Stimulated activated CD4-positive, alpha-beta T cell treated with anti-CD3 and anti-CD28 coated beads, Interleukin-1b, Interleukin-23, amount 100 ng/mL, for 1 hour (primary cell): ENCODE measurements at places on chromosomes 3 and 15.

GRCh38 chr3:142680710-142681109, 43.1 kb upstream of the TRPC1 start:
- no peak for DNase-seq

DNA sequence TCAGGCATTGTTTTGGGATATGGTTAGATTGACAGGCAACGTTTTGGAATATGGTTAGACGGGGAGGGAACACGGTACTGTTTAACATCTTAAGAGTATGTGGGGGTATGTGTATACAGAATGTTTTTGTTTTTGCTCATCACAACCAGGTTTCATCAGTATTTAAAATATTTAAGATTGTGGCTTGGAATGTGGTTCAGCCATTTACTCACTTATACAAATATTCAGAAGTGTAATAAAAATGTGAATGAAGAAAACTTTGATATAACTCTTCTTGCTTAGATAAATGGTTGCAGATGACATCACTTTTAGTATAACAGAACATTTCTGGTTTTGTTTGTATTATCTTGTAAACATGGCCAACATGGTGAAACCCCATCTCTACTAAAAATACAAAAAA, 3.9 kb upstream of the PAK2 start:
- DNase-seq: no peak

GRCh38 chr3:50430191-50430590, 70.9 kb upstream of the TMEM115 start:
- no peak for DNase-seq

DNA sequence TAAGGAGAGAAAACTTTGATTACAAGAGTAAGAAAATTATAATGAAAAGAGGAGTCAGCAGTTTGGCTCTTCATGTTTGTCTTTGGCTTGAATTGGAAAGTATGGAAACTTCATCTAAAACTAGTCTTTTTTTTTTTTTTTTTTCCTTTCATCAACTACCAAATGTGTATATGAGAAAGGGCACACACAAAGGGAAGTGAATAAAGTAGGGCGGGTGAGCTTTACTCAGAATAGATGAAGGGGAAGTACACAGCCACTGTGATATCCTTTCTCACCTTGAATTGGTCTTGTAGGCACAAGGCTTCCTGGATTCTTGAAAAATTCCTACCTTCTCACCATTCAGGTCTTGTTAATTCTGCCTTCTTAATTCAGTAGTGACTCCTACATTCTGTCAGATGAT, 652.3 kb upstream of the KCNMB2 start:
- no peak for DNase-seq

- no peak for DNase-seq
Measured at GRCh38 chr3:162274070-162274469, 777.5 kb downstream of the OTOL1 start.

DNA sequence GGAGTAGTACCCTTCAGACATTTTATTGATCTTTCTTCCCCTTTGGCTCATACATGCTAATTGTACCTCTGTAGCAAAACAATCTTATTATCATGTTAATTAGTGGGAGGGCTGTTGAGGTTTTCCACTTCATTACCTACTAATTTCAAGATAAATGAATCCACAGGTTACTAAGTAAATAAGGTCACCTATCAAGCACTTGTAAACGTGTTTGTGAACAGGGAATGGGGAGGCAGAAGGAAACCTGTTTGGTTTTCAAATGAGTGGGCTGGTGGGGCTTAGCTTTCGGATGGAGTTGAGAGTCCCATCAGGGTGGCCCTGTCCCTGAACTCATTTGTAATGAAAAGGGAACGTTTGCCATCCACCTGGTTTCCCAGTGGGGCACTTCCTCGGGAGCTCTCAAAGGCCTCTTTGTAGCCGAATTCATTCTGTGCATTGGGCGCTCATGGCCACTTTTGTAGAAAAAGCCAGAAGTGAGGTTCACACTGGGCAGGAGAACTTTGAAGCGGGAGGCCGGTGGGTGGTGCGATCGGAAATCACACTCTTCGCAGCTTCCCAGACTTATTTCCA, 419.8 kb upstream of the NR2F2 start:
- DNase-seq: no peak

DNA sequence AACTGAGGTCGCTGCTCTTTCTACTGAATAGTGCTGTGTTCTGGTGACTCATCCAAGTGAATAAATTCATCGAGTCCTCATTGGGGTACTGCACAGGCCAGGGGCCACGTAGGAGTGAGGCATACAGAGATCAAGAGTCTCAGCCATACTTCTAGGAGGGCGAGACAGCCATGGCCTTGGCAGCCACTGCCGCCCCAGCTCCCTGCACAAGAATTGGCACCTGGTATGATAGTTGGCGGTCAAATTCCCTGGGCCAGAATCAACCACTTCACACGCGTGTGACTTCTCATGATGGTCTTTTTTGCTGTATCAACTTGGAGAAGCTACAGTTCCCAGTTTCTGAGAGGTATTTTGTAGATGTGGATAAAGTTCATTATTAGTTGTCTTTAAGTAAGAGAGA, 161.6 kb downstream of the OSBPL10 start:
- DNase-seq: no peak

DNA sequence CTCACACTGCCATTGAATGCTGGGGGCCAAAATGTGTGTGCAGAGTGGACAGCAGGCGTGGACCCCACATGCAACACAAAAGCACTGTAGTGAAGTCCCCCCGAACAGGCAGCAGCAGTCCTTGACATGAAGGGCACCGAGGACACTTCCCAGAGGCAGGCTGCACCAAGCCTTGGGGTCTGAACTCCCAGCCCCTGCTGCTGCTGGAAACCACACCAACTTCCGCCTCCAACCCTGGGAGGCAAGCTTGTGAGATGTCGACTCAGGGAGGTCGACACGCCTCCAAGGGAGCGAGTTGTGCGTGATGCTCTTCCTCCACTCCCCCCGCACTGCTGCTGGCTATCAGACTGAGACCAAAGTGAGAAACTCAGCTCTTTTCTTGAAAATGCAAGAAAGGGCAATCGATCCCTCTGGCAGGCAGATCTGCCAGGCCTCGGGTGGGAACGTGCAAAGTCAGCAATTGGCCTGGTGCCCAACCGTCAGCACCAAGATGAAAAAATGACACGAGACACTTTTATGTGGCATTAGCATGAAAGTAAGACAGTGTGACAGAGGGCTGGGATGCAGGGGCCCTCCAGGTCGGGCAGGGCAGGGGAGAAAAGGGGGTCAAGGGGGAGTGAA, 43.6 kb downstream of the WHAMM start:
- no peak for DNase-seq

DNA sequence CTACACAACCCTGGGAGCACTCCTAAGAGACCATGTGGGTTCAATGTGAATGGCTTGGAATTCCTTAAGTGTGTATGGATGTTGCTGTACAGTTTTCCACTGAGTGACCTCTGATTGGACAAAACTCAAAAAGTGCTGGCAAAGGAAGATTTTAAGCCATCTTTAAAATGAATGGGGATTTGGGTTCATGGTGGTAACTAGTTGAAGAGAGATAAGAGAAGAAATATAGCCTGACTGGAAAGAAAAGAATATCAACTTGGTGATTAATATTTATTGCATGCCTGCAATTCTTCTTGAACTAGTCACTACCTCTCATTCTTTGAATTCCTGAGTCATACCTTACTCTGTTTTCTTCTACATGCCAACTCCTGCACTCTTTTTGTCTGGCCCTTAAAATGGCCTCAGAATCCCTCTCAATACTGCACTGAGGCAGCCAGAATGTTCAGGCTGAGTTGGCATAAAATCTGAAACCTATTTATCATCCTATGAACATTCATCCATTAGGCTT, 124.7 kb downstream of the RPL22L1 start:
- DNase-seq: no peak

GRCh38 chr15:71049706-71050422, 65.4 kb upstream of the THSD4 start:
- no peak for DNase-seq

DNA sequence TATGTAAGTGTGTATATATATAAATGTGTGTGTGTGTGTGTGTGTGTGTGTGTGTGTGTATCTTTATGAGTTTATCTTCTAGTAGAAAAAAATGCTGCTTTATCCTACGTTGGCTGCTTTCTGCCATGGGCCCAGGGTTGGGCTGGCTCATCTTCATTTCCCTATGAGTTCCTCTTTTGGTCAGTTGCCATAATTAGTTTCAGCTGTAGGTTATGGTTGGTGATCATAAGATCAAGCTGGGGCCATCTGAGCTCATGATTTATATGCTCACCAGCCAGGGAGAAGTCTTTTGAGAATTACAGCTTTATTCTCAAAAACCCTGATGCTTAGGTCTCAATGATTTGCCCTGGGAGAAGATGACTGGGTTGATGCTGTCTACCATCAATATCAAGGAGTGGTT, 775.8 kb upstream of the ARPP21 start:
- DNase-seq: no peak

GRCh38 chr3:152385761-152386160, 117.0 kb downstream of the MBNL1 start:
- no peak for DNase-seq

GRCh38 chr15:65695081-65695480, 73.3 kb downstream of the SLC24A1 start:
- DNase-seq: no peak

DNA sequence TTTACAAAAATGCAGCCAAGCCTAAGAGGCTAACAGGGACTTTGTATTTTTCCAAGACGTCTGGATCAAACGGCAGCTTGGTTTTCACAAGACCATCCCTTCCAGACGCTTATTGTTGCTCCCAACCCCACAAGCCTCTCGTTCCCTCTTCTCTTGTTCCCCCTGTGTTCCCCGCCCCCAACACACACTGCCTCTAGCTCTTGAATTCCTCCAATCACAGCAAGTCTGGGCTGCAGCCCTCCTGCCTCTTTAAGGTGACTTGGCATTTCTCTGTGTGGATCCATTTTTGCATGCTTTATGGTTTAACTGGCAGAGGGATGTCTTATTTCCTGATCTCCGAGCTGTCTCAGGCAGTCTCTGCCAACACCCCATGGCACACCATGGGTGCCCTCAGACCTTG, 182.2 kb downstream of the ABHD5 start:
- DNase-seq: no peak

DNA sequence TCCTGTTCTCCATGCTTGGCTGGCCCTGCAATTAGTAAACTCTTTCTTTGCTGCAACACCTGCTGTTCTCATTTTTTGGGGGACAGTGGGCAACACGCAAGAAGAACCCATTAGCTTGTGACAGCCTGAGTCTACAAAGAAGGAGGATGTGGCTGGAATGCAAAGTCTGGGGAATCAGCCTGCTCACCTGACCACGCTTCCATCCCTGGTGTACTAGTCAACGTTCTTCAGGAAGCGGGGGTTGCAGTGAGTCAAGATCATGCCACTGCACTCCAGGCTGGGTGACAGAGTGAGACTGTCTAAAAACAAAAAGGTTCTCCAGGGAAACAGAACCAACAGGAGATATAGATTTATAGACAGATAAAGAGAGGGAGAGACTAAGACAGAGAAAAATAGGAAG, 27.7 kb upstream of the KBTBD12 start:
- no peak for DNase-seq

- DNase-seq: no peak
Measured at GRCh38 chr3:187041362-187042307, 97.7 kb downstream of the RPL39L start.

- DNase-seq: no peak
Measured at GRCh38 chr3:122032531-122032930, 10.5 kb upstream of the ILDR1 start.

GRCh38 chr3:114762144-114762543, 384.9 kb downstream of the ZBTB20 start:
- DNase-seq: no peak

- no peak for DNase-seq
Measured at GRCh38 chr3:189911001-189911400, 209.7 kb downstream of the P3H2 start.

GRCh38 chr15:71761649-71762048, 48.7 kb upstream of the NR2E3 start:
- DNase-seq: no peak

GRCh38 chr3:188972310-188972709, 199.5 kb upstream of the TPRG1 start:
- DNase-seq: no peak

- DNase-seq: no peak
Measured at GRCh38 chr3:88291486-88291885, 141.7 kb downstream of the C3orf38 start.

DNA sequence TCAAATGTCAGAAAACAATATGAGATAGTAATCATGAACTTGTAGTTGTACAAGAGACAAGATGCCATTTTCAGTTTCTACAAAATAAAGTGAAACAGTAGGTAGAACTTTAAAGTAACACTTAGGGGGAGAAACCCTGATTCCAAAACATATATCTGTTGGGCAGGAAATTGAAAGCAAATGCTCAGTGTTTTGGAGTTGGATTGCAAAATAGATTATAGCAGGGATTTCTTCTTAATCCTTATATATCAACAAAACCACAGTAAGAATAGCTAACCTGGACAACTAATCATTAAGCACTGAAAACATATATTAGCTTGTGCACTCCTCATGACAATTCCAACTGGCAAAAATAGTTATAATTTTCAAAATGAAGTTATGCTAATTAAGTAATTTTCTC, 46.9 kb downstream of the COMMD2 start:
- DNase-seq: no peak

- DNase-seq: no peak
Measured at GRCh38 chr15:74397239-74398068, 30.0 kb upstream of the CYP11A1 start.

- DNase-seq: peak; percentile 19
Measured at GRCh38 chr15:89740137-89740536, 10.9 kb downstream of the MESP1 start.

DNA sequence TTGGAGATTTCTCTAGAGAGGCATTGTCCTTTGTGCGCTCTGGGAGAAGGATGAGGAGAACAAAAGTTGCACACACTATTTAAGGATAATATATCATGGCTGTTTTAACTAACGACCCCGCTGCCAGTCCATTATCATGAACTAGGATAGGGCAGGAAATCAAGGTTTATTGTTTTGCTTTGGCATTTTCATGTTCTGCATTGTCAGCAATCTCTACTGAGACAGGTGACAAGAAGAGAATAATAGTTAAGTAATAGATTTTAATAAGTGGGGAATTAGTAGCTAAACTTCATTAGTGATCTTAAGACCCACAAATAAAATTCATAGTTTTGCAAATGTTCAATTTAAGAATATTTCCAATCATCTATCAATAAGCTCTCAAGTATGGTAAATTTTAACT, 20.6 kb upstream of the GMNC start:
- DNase-seq: no peak

DNA sequence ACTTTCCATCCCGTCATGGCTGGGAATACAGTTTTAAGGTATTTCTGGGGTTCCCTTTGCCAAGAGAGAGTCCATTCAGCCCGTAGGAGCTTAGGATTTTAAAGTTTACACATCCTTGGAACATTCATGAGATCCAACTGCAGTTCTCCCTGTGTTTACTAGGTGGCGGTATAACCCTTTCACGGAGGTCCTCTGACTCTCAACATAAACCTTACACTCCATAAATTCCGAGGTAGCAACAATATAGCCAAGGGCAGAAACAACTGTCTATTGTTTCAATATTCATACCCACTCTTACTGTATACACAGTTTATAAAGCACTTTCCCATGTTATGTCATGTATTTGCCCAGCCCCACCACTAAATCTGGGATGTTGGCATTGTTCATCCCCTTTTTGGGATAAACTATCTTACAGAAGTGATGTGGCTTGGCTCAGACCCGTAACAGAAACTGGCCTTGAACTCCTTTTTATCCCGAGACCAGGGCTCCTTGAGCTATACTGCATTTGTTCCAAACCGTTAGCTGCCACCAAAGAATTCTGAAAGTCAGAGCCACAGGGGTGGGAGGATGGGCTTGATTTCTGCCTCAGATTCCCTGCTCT, 69.2 kb upstream of the COL6A5 start:
- DNase-seq: no peak

- no peak for DNase-seq
Measured at GRCh38 chr15:83248151-83249029, 36.1 kb downstream of the BNC1 start.

GRCh38 chr15:54687628-54688027, 509.1 kb downstream of the RSL24D1 start:
- DNase-seq: no peak
